ENCODE measurements at places on chromosomes 5 and 9. TPM values are rescaled to one million over a fixed set of nuclear protein-coding genes. Genes with fewer than 3 reads are reported as not detected.
A peak's percentile ranks its signal among the peaks of the same experiment; 100 is the strongest.

The SLC31A2 gene
- 4.8 TPM for total RNA-seq

The GPSM1 gene
- total RNA-seq: 10.0 TPM

The HSPA5 gene
- 94.6 TPM for total RNA-seq

The SLC12A7 gene
- 60.0 TPM for total RNA-seq

The PCDHB12 gene
- total RNA-seq: not detected

The FSTL4 gene
- total RNA-seq: 1.6 TPM

The GABRA6 gene
- total RNA-seq: not detected

The SLCO6A1 gene
- total RNA-seq: not detected

The TRAF1 gene
- total RNA-seq: 126 TPM

The IL5 gene
- not detected for total RNA-seq

The QRFP gene
- not detected for total RNA-seq

DNA sequence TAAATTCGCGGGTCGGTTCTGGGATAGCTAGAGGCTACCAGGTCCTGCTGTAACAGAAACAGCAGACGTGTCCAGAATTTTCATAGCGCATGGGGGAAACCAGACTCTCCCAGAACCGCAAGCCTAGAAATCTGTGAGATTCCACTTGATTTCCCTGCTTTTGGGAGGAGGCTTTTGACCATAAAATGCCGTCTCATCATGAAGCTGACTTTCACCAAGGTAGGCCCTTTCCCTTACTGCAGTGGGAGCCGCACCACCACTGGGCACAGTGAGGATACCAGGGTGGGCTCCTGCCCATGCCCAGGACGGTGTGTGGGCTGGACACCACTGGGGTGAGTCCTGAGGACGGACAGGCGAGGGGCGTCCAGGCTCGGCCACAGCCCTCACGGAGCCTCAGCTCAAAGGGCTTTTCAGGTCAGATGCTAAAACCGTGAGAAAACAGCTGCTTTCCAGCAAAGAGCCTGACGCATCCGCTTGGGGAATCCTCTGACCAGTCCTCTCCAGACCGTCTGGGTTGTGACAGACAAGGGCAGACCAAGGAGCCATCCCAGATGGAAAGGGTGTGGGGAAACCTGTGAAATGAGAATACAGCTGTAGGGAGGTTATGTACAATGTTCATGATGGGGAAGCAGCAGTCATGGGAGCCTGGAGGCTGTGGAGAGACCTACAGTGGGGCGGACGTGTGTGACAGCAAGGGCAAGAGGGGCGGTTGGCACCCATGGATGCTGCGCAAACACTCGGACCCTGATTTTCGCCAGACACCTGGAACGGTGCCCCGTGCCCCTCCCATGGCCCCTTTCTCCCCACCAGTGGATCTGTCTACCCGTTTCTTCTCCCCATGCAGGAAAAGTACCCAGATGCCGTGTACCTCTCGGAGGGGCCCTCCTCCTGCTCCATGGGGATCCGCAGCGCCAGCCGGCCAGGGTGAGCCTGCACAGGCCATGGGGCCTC, 59.2 kb downstream of the IPPK start:
- DNase-seq: no peak

DNA sequence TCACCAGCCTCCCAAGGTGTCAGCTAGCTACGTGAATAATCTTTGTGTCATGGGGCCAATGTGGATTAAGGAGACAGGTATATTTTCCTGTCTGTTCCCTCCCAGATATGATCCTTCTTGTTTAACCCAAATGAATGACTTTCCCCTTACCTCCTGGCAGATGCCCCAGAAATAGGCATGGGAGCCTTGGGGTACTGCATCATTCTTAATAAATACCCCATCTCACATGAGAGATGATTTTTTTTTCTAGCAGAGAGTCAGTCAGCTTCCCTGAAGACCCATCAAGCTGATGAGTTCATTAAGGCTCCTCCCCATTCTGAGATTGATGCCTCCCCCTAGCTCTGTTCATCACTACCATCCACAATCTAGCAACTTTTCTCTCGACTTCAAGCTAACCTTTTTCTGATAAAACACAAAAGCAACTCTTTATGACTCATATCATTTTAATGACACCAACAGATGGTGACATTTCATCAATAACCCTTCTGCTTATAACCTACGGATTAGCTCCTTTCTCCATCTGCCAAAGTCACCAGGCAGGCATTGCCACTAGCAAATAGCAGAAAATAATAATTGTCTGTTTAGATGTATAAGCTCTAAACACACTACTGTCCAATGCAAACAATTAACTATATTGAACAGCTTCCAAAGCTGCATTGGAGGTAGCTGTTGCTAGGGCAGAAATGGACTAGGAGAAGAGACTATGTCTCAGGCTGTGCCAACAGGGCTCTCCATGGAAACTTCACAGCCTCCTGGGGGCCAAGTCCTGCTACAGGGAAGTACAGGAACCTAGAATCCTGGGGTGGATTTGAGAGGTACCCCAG, 143.7 kb downstream of the ACER2 start:
- no peak for DNase-seq

GRCh38 chr9:33415501-33416038, 13.2 kb upstream of the AQP7 start:
- DNase-seq: peak; percentile 89

DNA sequence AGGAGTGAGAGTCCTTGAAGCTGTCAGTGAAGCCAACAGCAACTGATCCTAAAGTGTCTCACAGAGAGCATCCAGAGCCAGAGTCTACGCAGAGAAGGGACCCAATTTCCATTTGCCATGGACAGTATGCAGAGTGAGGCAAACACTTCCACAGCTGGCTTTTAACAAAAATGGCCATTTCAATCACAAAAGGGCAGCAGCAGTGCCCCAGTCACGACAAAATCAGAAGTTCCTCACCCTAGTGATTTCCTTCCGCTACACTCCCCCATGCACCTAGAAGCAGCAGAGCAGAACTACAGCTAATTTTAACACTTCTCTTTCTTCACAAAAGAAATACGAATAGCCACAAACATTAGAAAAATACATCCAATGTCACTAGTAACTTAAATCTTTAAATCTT, 27.9 kb downstream of the FBXW11 start:
- no peak for DNase-seq

DNA sequence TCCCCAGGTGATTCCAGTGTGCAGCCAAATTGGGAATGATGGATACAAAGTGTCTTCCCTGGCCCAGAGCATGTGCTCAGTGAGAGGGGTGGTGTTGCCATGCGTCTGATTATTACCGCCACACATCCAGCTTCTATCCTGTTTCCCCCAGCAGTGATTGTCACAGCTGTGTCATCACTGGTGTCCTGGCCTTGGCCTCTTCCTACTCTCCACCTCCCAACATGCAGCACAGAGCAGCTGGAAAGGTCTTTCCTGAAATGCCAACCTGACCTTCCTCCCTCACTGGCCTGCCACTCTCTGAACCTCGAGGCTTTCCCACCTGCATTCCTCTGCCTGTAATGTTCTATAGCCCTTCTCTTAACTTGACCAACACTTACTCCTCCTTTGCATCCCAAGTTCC, 60.0 kb downstream of the TMOD1 start:
- no peak for DNase-seq

GRCh38 chr5:134046801-134047686, 42.3 kb upstream of the VDAC1 start:
- no peak for DNase-seq

DNA sequence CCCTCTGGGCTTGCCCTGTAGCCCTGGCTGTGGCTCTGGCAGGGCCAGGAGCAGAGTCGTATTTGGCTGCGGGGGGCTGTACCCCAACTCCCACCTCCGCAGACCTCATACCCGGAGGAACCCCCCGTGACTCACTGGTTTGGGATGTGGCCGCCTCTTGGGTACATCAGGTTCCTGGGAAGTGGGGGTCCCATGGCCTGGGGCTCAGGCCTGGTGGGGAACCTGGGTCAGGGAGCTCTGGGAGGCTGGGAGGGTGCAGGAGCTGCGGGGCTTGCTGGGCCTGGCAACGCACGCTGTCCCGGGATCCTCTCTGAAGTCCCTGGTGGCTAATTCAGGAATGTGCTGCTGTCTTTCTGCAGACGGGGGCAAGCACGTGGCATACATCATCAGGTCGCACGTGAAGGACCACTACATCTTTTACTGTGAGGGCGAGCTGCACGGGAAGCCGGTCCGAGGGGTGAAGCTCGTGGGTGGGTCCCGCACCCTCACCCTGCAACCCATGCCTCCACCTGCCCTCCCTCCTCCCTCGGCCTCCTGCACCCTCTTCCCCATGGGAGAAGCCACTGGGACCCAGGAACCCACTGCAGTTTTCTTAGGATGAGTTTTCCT, 2.4 kb downstream of the LCN1 start:
- DNase-seq: no peak

DNA sequence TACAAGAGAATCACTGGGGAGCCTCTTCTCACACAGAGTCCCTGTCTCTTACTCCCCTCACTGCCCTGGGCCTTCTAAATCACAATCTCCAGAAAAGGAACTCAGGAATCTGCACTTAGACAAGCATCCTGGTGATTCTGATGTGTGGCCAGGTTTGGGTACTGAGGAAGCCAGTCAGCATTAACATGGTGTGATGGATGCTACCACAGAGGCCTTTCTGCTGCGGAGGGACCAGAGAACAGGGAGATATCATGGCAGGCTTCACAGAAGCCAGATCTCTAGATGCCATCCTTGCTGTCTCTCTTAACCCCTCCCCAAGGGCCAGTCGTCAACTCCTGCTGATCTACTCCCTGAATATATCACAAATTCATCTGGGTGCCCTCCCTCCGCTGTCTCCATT, 1.6 kb downstream of the ANKS6 start:
- no peak for DNase-seq

- DNase-seq: no peak
Observed at GRCh38 chr9:97900738-97901565, 21.3 kb downstream of the TRMO start.

- DNase-seq: no peak
Observed at GRCh38 chr5:43294226-43294625, 19.0 kb downstream of the HMGCS1 start.

GRCh38 chr5:424301-425110, 18.5 kb upstream of the EXOC3 start:
- DNase-seq: no peak

- no peak for DNase-seq
Observed at GRCh38 chr9:28808042-28808441, 1234.8 kb upstream of the C9orf72 start.

- DNase-seq: no peak
Observed at GRCh38 chr5:6452622-6453504, 4.2 kb downstream of the UBE2QL1 start.

- DNase-seq: no peak
Observed at GRCh38 chr5:159186319-159186718, 23.0 kb downstream of the RNF145 start.

DNA sequence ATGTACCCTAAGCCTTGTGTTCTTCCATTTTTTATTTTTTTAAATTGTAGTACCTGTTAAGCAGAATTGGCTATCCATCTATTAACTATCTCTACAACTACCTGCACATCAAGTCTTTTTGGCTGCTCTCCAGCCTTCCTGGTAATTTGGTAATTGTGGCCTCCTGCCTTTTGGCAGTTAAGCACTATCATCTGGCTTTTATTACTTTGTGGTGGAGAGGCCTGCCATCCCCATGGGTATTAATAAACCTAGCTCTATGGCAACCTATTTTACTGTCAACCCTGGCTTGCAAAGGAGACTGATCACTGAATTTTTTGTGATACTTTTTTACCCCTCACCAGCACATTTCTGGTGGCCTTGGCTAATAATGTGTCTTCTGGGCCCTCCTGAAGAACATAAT, 20.5 kb downstream of the SELENOP start:
- DNase-seq: no peak

- DNase-seq: no peak
Observed at GRCh38 chr5:9063615-9064245, 482.1 kb downstream of the SEMA5A start.

GRCh38 chr5:169978714-169979113, 1.6 kb downstream of the INSYN2B start:
- no peak for DNase-seq

GRCh38 chr5:111676926-111677415, 80.0 kb downstream of the NREP start:
- no peak for DNase-seq

- no peak for DNase-seq
Observed at GRCh38 chr9:71036501-71036900, 84.9 kb downstream of the TRPM3 start.

GRCh38 chr5:14399054-14399692, 182.4 kb upstream of the OTULINL start:
- no peak for DNase-seq

GRCh38 chr5:149172261-149172660, 31.0 kb downstream of the ABLIM3 start:
- no peak for DNase-seq

GRCh38 chr9:68560071-68560844, 19.6 kb upstream of the TMEM252 start:
- DNase-seq: peak; percentile 38

DNA sequence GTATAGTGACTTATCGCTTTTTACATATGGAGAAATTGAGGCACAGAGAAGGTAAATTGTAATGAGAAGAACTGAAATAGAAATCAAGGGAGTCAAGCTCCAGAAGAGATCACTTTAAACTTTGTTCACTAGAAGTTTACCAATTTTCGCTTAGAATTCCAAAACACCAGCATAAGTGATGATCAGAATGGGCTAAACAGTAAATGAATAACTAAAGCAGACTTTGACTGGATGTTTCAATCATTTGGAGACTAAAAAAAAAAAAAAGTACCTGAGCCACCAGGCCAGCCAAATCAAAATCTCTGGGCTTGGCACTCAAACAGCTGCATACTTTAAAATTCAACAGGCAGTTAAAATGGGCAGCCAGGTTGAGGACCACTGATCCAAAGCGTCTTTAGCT, 38.2 kb upstream of the FYB1 start:
- DNase-seq: no peak

DNA sequence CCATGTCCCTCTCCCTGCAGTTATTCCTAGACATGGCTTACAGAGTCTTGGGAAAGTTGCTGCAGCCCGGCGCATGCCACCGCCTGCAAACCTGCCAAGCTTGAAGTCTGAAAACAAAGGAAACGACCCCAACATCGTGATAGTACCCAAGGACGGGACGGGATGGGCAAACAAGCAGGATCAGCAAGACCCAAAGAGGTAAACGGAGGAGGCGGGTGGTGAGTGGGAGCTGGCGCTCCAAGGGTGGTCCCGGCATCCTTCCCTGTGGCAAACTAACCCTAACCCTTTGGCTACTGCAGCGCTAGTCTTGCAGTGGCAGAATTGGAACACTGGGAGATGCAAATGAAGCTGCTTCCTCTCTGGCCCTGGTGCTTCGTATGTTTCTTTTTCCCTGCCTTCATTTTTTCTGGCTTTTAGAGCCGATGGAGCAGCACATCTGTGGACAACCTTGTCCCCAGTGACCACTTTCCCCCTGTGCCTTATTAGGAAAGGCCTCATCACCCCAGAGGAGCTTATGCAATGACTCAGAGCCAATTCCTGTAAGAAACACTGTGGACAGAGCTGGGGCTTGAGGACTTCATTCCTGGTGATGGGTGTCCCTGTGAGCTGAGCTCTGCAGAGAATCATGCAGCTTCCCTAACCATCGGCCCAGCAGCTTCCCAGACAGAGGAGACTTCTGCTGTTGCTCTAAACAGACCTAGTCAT, 38.9 kb downstream of the PRRC2B start:
- DNase-seq: no peak

DNA sequence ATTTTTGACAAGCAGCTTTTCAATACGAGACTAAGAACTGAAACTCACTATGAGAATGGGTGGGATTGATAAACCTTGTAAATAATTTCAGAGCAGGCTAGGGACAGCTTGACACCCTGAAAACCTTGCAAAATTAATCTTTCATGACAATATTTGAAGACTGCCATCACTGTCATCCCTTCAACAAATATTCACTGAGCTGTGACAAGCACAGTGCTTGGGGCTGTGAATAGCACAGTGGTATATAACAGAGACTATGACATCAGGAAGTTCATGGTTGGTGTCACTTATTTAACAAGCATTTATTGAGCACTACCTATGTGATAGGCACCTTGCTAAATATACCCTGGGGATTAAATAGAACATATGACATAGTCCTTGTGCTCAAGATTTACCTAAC, 741.0 kb upstream of the RIOK2 start:
- no peak for DNase-seq
